ENCODE measurements at places on chromosomes 1 and 21.

DNA sequence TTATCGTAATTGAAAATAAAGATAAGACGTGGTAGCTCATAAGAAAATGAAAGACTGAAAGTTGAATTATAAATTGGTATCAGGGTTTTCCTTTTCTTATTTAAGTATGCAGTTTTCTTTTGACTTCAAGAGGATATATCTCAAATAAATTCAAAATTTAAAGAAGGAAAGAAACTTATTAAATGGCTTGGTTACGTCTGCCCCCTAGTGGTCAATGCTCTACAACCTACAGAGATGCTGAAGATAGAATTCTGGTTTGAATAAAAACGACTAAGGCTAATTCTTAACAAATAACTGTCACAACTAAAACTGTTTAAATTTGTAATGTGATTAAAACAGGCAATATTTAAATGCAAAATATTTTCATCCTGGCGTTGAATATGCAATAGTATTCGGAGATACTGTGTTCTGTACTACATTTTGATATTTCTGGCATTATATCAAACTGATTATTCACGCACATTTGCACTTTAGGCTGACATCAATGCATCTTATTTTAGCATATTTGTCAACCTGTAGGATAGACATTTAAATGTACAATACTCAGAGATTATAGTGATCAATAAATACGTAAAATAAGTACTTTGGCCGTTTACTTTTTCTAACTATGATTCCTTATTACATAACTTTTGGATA is 26.8 kb downstream of the IFI44 start:
- no peak for DNase-seq

DNA sequence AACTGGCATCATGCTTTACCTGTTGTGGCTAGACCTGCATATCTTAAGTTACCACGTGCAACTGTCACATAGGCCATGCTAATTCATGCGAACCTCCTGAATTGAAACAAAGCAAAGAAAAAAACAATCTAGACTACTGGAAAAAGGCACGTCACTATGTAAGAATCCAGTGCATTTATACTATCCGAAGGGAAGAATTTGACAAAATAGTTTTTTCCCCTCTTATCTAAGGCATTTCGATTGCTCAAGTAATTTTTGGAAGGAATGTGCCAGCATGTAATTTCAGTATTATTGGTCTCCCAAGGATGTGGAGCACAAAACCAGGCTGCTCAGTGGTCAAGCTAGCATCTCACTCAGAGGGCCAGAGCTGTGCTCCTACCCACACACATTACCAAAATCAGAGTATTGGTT is 31.5 kb upstream of the C1orf198 start:
- no peak for DNase-seq

DNA sequence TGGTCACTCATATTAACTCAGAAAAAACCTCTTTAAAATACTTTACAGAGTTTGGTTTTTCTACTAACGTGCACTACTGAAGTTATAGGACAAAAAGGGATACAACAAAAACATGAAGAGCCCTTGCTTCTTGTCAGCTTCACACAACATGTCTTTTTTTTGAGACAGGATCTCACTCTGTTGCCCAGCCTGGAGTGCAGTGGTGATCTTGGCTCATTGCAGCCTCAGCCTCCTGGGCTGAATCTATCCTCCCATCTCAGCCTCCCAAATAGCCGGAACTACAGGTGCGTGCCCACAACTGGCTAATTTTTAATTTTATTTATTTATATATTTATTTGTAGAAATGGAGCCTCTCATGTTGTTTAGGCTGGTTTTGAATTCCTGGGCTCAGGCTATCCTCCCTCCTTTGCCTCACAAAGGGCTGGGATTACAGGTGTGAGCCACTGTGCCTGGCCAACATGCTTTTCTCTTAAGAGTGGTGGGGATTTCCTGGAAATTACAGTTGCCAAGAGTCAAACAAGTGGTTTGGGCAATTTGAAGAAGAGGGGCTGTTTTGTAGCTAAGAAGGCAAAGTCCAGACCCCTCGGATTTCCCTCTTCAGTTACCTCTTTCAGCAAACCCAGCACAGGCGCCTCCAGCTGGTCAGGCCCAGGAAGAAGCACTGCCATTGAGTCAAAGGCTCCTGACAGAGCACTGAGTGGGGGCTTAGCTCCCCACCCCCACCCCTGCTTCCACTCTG is 6.4 kb upstream of the SMPDL3B start:
- DNase-seq, result no peak

- DNase-seq, result no peak
Measured at GRCh38 chr1:3495776-3496745, 41.6 kb downstream of the ARHGEF16 start.

All from activated T-cell treated with anti-CD3 and anti-CD28 coated beads, Interleukin-2, amount 50 U/mL, for 1 hour (primary cell).